ENCODE measurements at places on chromosomes 3 and 15. TPM values are rescaled to one million over a fixed set of nuclear protein-coding genes. Genes with fewer than 3 reads are reported as not detected.

DUT gene
- total RNA-seq, result 93.7 TPM

GP5 gene
- 0.17 TPM for total RNA-seq

RBP2 gene
- total RNA-seq, result not detected

AADAC gene
- total RNA-seq, result 0.33 TPM

ATP8B4 gene
- total RNA-seq, result 3.2 TPM

SUSD5 gene
- total RNA-seq, result 2.5 TPM

SLC22A14 gene
- total RNA-seq, result 0.15 TPM

CRABP1 gene
- total RNA-seq, result not detected

CIB1 gene
- 31.9 TPM for total RNA-seq

NME9 gene
- total RNA-seq, result not detected

TASOR gene
- total RNA-seq, result 97.2 TPM

TMCC1 gene
- total RNA-seq, result 16.7 TPM

ACKR2 gene
- 0.15 TPM for total RNA-seq

LIPH gene
- not detected for total RNA-seq

CADM2 gene
- total RNA-seq, result 0.15 TPM

ZNF80 gene
- not detected for total RNA-seq

PRR20G gene
- total RNA-seq, result not detected

TEX55 gene
- total RNA-seq, result not detected

MRPS22 gene
- 67.3 TPM for total RNA-seq

CCDC54 gene
- total RNA-seq, result not detected

INKA1 gene
- 10.5 TPM for total RNA-seq

IL12A gene
- total RNA-seq, result 7.4 TPM

KBTBD13 gene
- total RNA-seq, result under 0.01 TPM

HMCES gene
- 16.4 TPM for total RNA-seq

CGNL1 gene
- total RNA-seq, result 0.29 TPM

PLCB2 gene
- total RNA-seq, result 0.17 TPM

MORC1 gene
- not detected for total RNA-seq

Data from smooth muscle cell of trachea (primary cell).